ENCODE measurements at places on chromosomes 1 and 21.

DNA sequence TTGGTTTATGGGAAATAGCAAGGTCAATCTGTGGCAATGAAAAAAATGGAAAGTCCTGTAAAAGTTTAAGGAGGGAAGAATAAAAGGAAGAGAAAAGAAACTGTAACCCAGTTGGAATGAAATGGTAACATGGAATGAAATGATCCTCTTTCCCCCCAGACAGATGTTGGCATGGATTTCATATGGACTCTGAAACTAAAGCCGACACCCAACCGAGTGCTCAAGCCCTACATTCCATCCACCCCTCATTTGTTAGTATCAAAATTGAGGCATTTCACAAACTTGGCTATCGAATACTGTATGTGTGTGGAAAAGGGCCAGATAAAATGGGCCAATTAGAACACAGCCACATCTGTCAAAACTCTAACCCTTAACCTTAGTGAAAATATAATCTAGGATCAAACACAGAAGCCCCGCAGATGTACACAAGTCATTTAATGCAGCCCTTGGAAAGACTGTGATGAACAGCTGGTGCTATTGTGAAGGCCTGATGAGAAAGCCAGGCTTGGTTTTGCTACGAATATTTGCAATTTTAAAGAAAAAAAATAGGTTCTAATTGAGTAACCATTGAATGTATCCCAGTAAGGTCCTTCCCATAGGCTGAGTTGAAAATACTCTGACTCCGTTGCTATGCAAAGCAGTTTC is 72.6 kb upstream of the RGL1 start:
- peak; percentile 35 for DNase-seq

- DNase-seq = no peak
These were observed 2.6 kb upstream of the TDRD10 start for GRCh38 chr1:154499446-154499845.

GRCh38 chr21:43824333-43825241 is 35.2 kb downstream of the RRP1 start:
- DNase-seq = peak; percentile 42

DNA sequence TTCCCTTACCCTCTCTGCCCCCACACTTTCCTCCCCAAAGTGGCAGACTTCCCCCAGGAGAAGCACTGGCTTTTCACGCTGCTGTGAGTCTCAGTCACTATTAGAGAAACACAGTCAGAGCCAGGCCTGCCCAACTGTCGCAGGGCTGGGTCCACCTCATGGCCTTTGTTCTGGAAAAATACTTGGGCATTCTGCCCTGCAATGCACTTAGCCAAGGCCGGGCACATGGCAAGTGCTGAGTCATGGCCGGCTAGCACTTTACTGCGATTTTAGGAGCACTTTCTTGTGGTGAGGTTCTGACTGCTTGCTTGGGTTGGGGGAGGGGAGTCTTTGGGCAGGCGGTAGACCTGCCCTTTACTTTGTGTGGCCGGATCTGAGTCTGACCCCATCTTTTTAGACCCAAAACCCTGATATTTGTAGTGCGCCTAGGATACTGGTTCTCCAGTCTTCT is 7.7 kb downstream of the EPHX1 start:
- DNase-seq = peak; percentile 82

DNA sequence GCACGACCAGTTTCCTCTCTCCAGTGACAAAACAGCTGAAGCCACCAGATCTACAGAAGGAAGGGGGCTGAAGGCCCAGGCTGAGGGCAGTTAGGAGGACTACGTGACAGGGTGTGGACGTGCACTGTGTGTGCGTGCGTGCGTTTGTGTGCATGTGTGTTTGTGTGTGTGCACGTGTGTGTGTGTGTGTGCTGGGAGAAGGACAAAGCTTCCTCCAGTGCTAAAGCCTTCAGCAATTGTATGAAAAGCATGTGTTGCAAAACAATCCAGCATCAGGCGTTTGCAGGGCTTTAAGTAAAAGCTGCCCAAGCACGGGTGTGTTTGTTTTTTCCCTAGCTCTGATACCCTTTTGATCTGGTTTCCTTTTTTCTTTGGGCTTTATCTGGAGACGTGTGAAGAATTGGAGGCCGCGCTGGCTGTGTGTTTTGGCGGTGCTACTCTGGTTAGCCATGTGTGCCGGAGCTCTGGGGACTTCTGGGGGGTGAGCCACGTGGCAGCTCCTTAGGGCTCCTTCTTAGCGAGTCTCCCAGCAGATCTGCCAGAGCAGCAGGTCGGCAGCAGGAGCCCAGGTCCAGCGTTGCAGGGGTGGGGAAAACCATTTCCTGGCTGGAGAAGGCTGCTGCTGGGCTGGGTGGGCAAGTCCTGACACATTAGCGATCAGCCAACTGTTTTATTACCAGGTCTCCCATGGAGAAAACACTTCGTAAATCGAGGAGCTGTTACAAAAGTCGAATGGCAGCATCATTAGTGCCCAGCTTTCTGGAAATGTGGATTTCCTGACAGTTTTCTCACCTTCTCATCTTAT is 73.4 kb downstream of the UCK2 start:
- peak; percentile 20 for DNase-seq

- DNase-seq = no peak
These were observed 17.7 kb downstream of the TUT4 start for GRCh38 chr1:52534928-52535764.

DNA sequence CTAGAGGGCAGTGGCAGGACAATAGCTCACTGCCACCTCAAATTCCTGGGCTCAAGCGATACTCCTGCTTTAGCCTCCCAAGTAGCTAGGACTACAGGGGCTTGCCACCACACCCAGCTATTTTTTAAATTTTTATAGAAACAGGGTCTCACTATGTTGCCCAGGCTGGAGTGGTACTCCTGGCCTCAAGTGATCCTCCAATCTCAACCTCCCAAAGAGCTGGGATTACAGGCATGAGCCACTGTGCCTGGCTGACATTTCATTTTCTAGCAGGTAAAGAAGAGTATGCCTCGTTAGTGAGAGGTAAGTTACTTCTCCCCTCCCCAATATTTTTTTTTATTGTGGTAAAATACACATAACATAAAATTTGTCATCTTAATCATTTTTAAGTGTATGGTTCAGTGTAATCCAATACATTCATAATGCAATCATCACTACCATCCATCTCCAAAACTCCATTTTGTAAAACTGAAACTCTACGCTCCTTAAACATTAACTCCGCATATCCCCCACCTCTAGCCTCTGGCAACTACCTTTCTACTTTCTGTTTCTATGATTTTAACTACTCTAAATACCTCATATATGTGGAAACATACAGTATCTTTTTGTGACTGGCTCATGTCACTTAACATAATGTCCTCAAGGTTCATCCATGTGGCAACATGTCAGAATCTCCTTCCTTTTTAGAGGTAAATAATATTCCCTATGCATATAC is 22.4 kb downstream of the ZZZ3 start:
- no peak for DNase-seq

- no peak for DNase-seq
These were observed 59.8 kb downstream of the MPZL1 start for GRCh38 chr1:167781558-167781957.

- DNase-seq = no peak
These were observed 124.9 kb upstream of the IRF2BP2 start for GRCh38 chr1:234734869-234735268.

DNA sequence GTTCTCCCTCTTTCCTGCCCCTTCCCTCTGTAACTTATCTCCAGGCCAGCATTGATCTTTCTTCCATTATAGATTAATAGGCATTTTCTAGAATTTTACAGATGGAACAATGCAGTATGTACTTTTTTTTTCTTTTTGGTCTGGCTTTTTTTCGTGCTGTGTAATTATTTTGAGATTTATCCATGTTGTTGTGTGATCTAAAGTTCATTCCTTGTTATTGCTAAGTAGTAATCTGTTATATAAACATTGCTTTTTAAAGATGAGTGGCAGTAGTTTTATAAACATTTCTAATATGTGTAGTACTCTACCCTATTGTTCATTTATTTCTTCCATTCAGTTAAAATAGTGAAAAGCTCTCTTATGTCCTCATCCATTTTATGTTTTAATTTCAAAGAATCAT is 5.9 kb downstream of the LYST start:
- DNase-seq = no peak

DNA sequence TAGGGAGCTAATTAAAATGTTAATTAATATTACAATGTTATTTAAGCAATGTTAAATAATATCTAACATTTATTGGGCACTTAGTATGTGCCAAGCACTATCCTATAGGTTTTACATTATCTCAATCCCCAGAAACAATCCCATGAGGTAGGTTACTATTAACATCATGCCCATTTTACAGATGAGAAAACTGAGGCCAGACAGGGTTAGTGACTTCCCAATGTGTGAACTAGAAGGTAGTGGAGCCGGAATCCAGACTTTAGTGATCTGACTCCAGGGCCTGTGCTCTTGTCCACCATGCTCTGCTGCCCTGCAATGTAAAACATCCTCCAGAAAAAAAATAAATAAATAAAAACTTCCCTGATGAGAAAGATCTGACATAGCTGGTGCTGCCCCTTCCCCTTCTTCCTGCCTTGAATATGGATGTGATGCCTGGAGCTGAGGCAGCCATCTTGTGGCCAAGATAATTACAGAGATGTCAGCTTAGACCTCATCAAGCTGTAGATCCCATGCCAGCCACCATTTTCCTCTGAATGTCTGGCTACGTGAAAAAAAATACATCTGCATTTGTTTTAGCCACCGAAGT is 7.6 kb upstream of the CELA2A start:
- no peak for DNase-seq

DNA sequence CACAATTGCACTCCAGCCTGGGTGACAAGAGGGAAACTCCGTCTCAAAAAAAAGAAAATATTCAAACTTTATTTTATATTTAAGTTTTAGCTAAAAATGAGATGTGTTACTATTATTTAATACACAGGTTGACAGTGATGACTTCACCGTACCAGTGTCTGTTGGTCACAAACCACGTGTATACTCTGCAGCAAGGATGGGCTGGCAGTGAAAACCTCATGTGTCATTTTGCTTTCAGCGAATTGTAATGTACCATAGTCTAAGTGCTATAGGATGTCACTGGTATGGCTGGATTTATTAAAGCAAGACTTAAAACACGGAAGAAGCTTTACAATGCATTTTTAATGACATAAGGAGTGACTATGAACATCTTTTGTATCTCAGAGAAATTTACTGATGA is 28.1 kb upstream of the NHLH2 start:
- DNase-seq = no peak

DNA sequence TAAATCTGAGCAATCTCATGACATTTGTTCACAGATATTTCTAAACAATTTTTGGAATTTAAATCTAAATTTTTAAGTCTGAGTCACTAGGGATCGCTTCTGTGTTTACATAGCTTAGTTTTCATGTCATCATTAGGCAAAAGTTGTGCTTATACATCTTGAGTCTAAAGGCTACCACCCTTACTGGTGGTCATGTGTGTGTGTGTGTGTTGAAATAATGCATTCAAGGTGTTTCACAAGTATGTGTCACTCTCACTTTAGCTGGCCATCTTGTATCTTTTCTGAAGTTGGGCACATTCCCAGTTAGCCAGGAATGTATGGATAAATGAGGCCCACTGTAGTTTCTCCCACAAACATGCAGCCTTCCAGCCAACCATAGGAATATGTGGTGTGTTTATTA is 1162.5 kb upstream of the PRMT6 start:
- DNase-seq = peak; percentile 11

DNA sequence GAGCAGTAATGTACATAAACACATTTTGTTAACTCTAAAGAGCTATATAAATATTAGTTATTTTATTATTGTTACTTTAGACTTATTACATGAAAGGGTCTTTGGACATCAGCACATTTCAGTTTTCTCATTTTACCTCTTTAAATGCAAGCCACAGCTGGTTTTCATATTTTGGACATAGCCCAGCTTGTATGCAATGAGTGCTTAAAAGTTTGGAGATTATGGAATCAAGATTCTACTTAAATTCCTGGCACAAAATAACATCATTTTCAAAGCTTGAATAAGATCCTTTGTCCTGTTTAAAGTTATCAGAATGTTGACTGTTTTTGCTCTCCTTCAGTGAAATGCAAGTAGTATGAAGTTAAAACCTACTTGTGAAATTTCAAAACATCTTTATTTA is 15.5 kb upstream of the LEPR start:
- no peak for DNase-seq

DNA sequence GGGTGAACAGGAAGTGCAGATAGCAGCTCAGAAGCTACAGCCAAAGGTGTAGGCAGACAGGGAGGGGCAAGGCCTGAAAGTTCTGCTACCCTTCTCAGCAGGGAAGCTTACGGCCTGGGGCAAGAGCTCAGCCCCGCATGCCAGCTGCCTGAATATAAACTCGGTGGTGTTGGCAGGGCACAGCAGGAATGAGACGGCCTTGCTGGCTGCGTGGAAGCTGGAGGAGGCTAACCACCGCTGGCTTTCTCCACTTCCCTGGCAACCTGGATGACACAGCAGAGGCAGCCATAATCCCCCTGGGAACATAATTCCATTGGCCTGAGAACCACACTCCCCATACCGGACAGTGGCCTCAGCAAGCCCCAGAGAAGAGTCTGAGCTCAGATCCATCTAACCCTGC is 81.9 kb upstream of the PRRC2C start:
- DNase-seq = peak; percentile 19

DNA sequence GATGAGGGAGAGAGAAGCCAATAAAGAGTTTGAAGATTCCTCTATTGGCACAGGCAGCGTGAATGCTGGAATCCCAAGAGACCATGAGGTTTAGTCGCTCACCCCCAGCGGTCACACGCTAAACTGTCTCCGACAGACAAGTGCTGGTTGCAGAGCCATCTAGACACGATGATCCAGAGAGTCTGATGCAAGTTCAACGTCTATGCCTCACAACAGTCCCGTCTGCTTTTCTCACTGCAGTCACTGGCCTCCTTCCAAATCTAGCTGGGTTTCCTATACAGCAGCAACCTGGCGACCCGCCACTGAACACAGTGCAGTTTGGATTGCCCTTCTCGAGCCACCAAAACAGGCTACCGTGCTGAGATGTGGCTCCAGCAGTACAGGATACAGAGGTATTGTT is 98.6 kb upstream of the KRTAP19-8 start:
- peak; percentile 89 for DNase-seq

GRCh38 chr1:110216844-110217444 is 6.8 kb downstream of the KCNC4 start:
- no peak for DNase-seq

- DNase-seq = no peak
These were observed 378.2 kb upstream of the KAZN start for GRCh38 chr1:14220324-14220723.

All from fibroblast of upper back skin (primary cell).